ENCODE measurements at places on chromosomes 1 and 21. TPM values are rescaled to one million over a fixed set of nuclear protein-coding genes. Genes with fewer than 3 reads are reported as not detected.

The TEKT2 gene
- 2.0 TPM for total RNA-seq

The BRDT gene
- 0.13 TPM for total RNA-seq

The PCP4 gene
- 2.1 TPM for total RNA-seq

The TRIM67 gene
- total RNA-seq: not detected

DNA sequence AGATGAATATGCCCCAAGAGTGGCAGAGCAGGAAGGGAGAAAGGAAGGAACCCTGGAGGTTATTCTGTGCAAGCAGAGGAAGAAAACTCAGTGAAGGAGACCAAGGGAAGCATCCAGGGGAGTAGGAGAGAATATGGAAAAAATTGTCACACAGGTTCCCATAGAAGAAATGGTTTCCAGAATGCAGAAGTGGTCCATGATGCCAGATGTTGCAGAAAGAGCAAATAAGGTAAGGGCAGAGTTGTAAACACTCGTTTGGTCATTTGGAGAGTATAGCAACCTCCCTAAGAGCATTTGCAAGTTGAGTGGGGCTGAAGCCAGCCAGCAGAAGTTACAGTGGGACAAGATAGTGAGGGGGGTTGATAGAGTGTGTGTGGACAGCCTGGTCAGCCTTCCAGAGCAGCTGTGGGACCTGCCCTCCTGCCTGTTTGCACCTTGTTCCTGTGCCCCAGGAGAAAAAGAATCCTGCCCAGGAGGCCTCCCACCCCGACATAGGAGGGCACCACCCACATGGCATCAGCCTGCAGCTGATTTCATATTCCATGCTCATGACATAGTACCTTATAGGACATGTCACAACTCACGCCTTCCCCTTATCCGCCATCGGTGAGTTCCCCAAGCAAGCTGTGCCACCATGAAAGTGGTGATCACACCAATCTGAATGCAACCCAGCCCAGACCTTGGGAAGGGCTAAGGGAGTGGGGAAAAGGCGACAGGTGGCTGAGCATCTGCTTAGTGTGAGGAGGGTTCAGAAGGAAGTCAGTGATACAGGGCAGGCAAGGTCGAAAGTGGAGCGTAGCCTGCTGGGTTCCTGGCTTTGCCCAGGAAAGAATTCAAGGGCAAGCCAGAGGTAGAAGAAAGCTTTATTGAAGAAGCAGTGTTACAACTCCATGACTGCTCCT is 8.2 kb upstream of the NEK2 start:
- H3K4me1 ChIP-seq: peaks cover 7% of the 10 kb centered on the region
- H3K27me3 ChIP-seq: no peaks in the 10 kb centered on the region
- H3K4me3 ChIP-seq: no peak overlapping the region
- DNase-seq: no peak
- H3K27ac ChIP-seq: no peak overlapping the region

- no peak overlapping the region for H3K27ac ChIP-seq
- H3K4me3 ChIP-seq: no peak overlapping the region
- DNase-seq: no peak
- H3K36me3 ChIP-seq: no peaks in the 10 kb centered on the region
- H3K27me3 ChIP-seq: no peaks in the 10 kb centered on the region
Measured at GRCh38 chr1:10727751-10728232, 68.7 kb downstream of the CASZ1 start.

DNA sequence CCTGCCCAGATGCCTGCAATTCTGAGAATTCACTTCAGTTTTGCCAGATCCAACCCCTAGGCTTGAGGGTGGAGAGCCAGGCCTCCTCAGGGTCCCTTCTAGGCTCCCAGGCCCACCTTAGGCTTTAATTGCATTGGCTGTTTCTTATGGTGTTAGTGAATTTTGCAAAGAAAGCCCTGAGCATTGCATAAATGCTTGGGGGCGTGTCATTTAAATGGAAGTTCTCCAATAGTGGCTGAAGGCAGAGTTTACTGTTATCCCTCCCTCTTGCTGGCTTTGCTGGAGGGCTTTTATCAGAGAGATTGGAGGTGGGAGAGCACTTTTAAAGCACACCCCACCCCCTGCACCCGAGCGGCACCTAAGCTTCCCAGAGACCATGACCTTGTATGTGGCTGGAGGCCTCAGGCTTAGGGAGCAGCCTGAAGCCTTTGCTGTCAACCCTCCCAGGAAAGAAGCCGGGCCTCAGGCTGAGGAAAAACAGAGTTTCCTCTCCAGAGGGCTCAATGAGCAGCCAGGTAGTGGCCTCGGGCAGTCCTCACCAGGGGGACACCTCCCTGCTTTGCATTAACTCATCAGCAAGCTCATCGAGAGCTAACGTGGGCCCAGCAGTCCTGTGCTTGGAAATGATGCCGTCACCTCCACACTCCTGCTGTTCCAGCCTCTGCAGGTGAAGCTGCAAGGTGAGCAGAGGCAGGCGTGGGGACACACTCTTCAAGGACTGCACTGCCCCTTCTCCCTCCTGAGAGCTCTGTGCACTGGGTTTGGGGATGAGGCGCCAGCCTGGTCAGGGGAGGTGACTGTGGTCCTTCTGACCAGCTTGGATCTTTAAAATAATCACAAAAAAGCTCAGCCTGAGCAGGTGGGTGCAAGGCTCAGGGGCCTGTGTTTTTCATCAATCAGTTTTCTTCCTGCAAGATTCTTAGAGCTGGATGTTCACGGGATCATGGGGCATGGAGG is 58.0 kb downstream of the STUM start:
- H3K27me3 ChIP-seq: no peaks in the 10 kb centered on the region
- peaks cover 46% of the 10 kb centered on the region for H3K4me1 ChIP-seq
- H3K27ac ChIP-seq: no peak overlapping the region
- no peak overlapping the region for H3K4me3 ChIP-seq
- no peaks in the 10 kb centered on the region for H3K36me3 ChIP-seq
- peak; percentile 24 for DNase-seq

DNA sequence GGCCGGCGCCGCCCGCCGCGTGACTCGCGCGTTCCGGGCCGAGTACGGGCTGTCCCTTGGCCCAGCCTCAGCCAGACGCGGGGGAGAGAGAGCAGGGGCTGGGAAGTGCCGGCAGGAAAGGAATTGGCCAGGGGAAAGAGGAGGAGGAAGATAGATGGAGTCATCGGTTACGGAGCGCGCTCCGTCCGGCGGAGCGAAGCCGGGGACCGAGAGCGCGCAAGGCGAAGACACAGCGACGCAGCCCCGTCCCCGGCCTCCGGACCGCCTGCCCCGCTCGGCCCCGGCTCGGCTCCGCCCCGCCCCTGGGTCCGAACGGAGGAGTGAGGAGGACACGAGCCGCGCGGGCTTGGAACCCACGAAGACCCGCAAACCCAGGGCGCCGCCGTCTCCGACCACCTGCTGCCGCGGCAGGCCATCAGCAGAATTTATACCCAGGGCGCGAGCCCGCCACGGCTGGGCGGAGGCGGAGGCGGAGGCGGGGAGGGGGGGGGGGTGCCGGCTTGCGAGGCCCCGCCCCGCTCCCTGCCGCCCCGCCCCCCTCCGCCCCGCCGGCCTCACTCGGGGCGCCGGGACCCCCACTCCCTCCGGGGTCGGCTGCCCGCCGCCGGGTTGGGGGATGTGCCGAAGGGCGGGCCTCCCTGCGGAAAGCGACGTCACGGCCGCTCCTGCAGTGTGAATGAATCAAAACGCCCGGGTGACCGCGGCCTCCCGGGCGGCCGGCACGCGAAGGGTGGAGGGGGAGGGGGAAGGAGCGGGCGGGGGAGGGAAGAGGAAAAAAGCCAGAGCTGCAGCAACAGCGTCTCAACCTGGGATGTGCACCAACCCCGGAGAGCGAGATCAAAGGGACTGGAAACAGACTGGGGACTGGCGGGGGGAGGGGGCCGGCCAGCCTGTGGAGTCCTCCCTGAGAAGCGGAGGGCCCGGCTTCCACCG is at the start of gene LHX4:
LHX4 (plus strand) TSS at position 782 of the 933 bp plus-strand sequence. CDS start 266 bp downstream, outside the sequence.
- no peak within 1 kb of the TSS for H3K27ac ChIP-seq
- peak within 1 kb of the TSS; percentile 82 for H3K4me3 ChIP-seq
- peak; percentile 76 for DNase-seq
- peaks cover 80% of the 10 kb centered on the region for H3K27me3 ChIP-seq
- H3K36me3 ChIP-seq: no peaks in the 10 kb centered on the region

DNA sequence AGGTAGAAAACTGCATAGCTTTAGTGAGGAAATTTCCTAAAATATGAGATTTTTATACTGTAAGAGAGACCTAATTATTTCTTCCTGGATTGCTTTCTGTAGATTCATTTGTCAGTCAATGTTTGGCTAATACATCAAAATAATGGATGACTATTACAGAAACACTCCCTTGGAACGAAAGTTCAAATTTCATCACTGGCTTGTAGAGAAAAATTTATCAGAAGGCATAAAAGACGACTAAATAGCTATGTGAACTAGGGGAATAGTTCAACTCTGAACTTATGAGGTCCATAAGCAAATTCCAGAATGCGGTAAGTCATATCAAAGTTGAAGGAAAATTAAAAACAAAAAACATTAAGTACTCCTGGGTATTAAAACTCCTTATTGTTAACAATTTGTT is 36.0 kb downstream of the WNT2B start:
- no peaks in the 10 kb centered on the region for H3K36me3 ChIP-seq
- H3K4me1 ChIP-seq: no peaks in the 10 kb centered on the region
- DNase-seq: no peak

DNA sequence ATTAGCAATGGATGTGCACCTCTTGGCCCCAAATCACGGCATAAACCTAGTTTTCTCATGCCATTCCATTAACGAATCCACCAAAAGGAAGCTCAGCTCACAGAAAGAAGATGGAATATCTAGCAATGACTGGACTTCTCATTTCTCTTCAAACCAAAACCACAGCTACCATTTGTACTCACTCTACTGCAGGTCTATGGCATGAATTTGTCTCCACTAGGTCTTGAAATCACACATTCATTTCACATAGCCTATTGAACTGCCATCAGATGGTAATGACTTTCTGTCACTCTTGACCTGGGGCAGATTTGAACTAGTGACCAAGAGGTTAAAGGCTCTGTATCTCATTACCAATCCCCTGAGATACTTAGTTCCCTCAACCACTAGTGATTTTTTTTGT is 382.7 kb downstream of the DPYD start:
- no peaks in the 10 kb centered on the region for H3K27me3 ChIP-seq
- no peak for DNase-seq
- no peaks in the 10 kb centered on the region for H3K36me3 ChIP-seq
- no peak overlapping the region for H3K27ac ChIP-seq
- peaks cover 7% of the 10 kb centered on the region for H3K4me1 ChIP-seq
- H3K4me3 ChIP-seq: no peak overlapping the region
